ENCODE measurements at places on chromosomes 5 and 9.
A peak's percentile ranks its signal among the peaks of the same experiment; 100 is the strongest.

DNA sequence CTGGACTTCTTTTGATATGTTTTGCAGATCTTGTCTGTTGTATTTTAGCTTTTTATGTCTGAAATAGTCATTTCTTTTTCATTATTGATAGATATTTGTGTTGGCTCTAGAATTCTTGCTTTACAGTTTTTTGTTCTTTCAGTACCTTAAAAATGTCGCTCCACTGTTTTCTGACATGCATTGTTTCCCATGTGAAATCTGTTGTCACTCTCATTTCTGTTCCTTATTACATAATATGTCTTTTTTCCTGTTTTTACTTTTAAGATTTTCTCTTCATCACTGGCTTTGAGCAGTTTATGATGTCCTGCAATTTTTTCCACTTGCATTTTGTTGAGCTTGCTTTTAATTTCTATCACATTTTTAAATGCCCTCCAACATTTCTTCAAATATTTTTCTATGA is 270.4 kb upstream of the TARS1 start:
- DNase-seq = no peak

DNA sequence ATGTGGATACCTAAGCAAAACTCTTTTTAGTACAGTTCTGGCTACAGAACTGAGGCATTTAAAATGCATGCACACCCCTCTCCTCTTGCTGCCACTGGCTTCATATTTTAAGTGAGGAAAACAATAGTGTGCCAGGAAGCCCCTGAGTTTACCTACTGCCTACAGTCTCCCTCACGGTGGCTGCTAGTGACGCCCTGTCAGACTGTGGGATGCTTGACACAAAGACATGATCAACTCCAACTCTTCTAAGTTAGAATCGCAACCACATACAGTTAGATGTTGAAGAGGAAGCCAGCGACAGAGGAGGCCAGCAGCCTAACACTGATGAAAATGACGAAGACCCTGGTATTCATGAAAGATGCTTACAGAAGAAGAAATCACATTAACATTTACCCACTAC is 1.3 kb downstream of the SEC16A start:
- no peak for DNase-seq

- DNase-seq = no peak
These were observed 40.1 kb downstream of the SECISBP2 start for GRCh38 chr9:89358376-89358916.

DNA sequence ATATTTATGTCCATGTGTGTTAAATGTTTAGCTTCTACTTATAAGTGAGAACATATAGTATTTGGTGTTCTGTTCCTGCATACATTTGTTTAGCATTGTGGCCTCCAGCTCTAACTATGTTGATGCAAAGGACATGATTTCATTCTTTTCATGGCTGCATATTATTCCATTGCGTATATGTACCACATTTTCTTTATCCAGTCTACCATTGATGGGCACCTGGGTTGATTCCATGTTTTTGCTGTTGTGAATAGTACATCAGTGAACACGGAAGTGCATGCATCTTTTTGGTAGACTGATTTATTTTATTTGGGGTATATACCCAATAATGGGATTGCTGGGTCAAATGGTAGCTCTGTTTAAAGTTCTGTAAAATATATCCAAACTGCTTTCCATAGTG is 359.0 kb downstream of the SLCO4C1 start:
- DNase-seq = no peak

GRCh38 chr5:68071282-68071632 is 144.3 kb upstream of the PIK3R1 start:
- no peak for DNase-seq

GRCh38 chr5:132101385-132101880 is 27.8 kb downstream of the CSF2 start:
- no peak for DNase-seq

DNA sequence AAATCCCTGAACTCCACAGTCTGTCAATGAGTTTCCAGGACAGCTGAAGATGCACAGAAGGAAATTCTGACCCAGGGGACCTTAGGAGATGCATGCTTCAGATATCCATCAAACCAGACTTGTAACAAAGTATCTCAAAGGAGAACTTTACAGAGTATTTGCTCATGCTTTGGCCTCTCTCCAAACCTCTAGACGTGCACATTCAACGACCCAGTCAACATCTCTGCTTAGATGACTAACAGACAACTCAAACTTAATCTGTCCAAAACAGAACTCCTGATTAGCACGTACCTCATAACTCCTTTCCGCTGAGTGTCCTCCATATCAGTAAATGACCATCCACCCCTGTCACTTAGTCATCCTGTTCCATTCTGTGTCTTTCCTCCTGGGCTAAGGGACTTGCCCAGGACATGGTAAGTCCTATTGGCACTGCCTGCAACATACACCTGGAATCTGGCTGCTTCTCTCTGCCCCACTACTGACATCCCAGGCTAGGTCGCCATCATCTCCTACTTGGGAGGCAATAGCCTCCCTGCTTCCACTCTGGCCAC is 107.4 kb downstream of the LMNB1 start:
- DNase-seq = no peak

DNA sequence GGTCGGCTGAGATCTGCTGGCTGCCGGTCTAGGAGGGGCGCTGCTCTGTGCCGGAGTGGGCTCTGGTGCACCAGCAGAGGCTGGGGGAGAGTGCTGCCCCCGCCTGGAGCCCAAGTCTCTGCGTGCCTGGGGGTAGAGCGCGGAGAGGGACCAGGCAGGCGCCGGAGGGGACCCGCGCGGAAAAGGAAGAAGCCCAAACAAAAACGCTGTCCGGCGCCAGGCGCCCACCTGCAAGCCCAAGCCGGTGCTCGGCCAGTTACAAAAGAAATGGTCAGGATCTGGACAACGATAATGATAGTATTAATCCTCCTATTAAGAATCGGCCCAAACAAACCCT is 571 bp upstream of the S1PR3 start:
- DNase-seq = no peak

DNA sequence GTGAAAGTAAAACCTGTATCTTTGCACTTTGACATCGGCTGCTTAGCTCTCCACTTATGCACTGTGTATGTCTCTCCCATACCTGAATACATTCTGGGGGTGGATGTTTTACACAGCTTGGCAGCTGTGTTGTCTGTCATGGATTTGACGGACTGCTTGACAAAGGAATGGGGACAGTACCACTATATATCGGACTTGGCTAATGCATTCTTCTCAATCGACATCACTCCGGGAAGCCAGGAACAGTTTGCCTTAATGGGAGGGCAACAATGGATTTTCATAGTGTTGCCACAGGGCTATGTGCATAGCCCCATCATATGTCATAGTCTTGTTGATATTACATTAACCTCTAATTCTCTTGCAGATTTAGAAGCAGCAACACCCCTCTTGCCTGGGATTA is 1008.3 kb downstream of the DNAH5 start:
- no peak for DNase-seq

DNA sequence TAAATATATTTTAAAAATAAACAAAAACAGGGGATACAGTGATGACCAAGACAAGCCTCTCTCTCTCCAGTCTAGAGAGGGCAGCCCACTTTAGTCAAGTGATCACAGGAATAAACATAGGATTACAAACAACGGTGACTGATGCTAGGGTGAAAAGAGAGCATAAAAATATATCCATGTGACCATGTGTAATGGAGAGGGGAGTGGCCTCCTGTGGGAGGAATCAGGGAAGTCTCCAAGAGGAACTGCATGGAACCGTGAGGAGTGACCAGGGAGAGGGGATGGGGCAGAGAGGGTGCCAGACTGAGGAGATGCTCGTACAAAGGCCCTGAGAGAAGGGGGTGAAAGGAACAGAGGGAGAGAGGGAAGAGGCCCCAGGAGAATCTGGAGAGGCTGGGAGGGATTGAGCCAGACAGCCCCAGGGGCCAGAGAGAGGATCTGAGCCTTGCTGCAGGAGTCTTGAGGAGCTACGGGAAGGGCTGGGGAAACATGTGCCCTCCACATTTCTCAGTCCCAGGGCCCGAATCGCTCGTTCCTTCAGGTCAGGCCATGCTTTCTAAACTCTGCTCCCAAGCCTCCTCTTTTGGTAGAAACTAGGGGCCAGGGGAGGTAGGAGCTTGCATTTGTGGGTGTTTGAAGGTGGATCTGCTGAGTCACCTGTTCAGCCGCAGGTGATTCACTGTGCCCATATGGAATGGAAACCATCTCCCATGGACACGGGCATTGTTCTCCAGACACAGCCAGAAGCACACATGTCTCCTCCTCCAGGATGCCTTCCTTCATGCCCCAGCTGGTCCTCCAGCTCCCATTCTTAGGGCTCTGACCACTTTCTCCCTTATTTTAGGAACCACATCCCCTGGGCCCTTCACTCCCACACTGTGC is 63.8 kb downstream of the PAX5 start:
- DNase-seq = no peak

GRCh38 chr5:60843936-60844905 is at the start of gene ELOVL7:
Gene ELOVL7, minus strand, starts transcription at chr5:60844269. Its CDS starts 56,872 bp downstream, at chr5:60787397.
- DNase-seq = peak; percentile 61

GRCh38 chr9:76414661-76415060 is 20.4 kb upstream of the RFK start:
- DNase-seq = no peak

DNA sequence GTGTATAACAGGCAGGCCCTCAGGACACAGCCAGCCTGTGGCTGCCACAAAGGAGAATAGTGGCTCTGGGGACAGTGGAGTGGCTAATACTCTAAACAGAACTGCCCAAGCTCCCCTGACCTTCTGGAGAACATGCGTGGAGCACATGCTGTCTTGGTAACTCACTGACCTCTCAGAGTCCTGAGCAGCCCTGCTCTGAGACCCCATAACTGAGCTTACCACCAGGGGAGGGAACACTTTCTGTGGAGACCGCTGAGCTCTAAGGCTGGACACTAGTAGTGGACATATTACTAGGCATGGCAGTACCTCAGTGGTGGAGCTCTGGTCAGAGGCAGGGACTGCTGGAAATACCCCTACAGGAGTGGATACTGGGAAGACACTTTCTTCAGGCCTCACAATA is 60.2 kb upstream of the SPTLC1 start:
- no peak for DNase-seq

GRCh38 chr5:127590156-127590722 is 58.6 kb upstream of the CTXN3 start:
- no peak for DNase-seq

DNA sequence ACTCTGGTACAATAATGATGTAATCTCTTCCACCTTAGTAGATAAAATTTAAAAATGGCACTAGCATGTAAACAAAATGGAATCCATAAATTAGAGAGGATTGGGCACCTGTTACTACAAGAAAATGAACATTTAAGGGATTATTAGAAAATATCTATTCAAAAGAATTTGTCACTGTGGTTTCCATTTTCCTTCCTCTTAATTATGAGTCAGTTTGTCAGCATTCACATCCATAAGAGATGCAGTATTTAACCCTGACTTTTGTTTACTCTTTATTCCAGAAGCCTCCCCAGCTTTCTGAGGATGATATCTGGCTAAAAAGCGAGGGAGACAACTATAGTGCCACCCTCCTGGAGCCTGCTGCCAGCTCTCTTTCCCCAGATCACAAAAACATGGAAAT is 72.1 kb downstream of the C9orf152 start:
- no peak for DNase-seq

DNA sequence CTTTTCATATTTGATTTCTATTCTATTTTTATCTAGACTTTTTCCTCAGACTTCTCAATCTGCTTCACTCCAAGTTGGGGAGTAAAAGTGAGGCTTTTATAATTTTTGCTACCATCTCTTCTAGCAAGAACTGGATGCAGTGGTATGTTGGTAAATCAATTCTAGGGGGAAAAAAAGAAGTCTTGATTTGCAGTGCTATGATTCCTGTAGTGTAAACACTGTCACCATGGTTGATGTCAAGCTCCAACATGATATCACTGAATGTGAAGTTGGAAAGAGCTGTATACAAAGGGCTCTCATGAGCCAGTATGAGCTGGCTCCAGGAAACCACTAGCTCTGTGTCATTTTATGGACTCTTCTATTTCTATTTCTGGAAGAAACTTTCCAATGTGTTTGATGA is 439.2 kb downstream of the NTRK2 start:
- no peak for DNase-seq

- no peak for DNase-seq
These were observed 40.1 kb downstream of the CCNJL start for GRCh38 chr5:160272264-160272663.
